ENCODE measurements at places on chromosomes 7 and 10. TPM values are rescaled to one million over a fixed set of nuclear protein-coding genes. Genes with fewer than 3 reads are reported as not detected.

HYCC1 gene
- 3.8 TPM for polyA plus RNA-seq

CNTNAP2 gene
- polyA plus RNA-seq: 0.19 TPM

EVX1 gene
- not detected for polyA plus RNA-seq

SLC13A4 gene
- not detected for polyA plus RNA-seq

LIPK gene
- polyA plus RNA-seq: not detected

NUP42 gene
- 19.1 TPM for polyA plus RNA-seq

FAM25G gene
- polyA plus RNA-seq: not detected

WDR11 gene
- 15.3 TPM for polyA plus RNA-seq

DNA sequence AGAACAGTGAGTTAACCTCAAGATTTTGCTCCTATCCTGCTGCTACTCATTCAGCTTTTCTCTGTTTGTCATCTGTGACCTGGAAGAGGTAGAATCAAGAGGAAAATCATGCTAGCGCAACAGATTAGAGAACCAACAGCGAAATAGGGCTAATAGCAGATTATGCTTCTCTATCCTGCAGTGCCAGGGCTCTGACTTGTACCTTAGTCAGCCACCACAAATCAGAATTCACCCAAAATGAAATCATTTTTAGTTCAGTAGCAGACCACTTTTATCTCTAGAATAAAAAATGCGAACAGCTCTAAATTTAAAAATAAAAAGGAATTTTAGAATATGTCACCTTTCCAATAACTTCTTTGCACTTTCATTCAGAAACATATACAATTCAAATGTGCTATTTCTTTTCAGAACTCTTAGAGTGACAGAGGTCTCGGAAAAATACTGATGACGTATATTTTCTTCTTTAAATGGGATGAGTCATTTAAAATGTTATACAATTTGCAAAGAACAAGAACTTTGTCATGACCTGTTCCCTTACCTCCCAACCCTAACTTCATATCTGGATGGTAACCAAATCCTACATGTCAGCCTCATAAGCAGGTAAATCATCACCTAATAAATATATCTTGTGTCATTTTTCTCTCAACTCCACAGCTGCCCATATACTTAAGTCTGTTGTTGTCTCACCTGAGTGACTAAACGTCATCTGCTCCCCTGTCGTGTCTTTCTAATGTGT lies 896.4 kb downstream of the PCDH15 start:
- H3K4me1 ChIP-seq: no peaks in the 10 kb centered on the region
- H3K27me3 ChIP-seq: no peaks in the 10 kb centered on the region
- no peak for DNase-seq
- H3K4me3 ChIP-seq: no peak overlapping the region

GRCh38 chr7:39967406-39968161 lies 17.5 kb downstream of the CDK13 start:
- no peak overlapping the region for H3K4me3 ChIP-seq
- H3K4me1 ChIP-seq: peaks cover 4% of the 10 kb centered on the region
- no peaks in the 10 kb centered on the region for H3K27me3 ChIP-seq
- DNase-seq: no peak
- H3K36me3 ChIP-seq: no peaks in the 10 kb centered on the region
- H3K27ac ChIP-seq: no peak overlapping the region

- no peaks in the 10 kb centered on the region for H3K36me3 ChIP-seq
- H3K27me3 ChIP-seq: no peaks in the 10 kb centered on the region
- no peak overlapping the region for H3K4me3 ChIP-seq
- no peak for DNase-seq
- H3K4me1 ChIP-seq: no peaks in the 10 kb centered on the region
Observed at GRCh38 chr10:62437696-62438095, 63.5 kb downstream of the ZNF365 start.

- no peak for DNase-seq
- H3K4me1 ChIP-seq: no peaks in the 10 kb centered on the region
- no peaks in the 10 kb centered on the region for H3K36me3 ChIP-seq
- no peak overlapping the region for H3K27ac ChIP-seq
- no peak overlapping the region for H3K4me3 ChIP-seq
Observed at GRCh38 chr10:44640429-44640828, 255.5 kb upstream of the CXCL12 start.

DNA sequence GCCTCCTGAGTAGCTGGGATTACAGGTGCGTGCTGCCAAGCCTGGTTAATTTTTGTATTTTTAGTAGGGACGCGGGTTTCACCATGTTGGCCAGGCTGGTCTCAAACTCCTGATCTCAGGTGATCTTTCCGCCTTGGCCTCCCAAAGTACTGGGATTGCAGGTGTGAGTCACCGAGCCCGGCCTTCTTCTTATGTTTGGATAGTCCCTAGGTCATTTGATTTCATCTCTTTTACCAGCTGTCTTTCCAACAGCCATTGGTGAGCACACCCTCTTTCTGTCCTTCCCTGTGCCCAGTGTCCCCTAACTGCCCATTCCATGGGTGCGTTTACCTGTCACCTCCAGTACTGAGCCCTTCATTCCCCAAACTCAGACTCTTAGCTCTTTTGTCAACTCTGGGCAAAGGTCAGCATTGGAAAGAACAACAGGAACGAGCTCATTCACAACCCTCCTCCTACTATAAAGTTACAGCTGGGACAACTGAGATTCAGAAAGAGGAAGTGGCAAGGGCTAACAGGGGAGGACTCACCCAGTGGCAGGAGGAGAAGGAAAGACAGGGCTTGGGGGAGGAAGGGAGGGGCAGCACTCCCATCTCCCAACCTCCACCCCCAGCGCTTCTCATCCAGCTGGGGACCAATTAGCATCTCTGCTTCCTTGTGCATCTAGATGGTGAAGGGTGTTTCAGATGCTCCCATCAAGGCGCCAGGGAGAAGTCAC lies 5.6 kb downstream of the SSC4D start:
- H3K4me1 ChIP-seq: no peaks in the 10 kb centered on the region
- DNase-seq: no peak
- H3K4me3 ChIP-seq: no peak overlapping the region
- no peaks in the 10 kb centered on the region for H3K36me3 ChIP-seq
- H3K27me3 ChIP-seq: no peaks in the 10 kb centered on the region

DNA sequence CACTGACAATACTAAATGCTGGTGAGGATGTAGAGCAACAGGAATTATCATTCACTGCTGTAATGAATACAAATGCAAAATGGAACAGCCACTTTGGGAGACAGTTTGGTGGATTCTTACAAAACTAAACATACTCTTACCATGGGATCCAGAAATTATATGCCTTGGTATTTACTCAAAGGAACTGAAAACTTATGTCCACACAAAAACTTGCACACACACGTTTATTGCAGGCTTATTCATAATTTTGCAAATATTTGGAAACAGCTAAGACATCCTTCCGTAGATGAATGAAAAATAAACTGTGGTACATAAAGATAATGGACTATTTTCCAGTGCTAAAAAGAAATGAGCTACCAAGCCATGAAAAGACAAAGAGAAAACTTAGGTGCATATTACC lies 69.6 kb downstream of the SEM1 start:
- no peak overlapping the region for H3K27ac ChIP-seq
- H3K4me3 ChIP-seq: no peak overlapping the region
- H3K27me3 ChIP-seq: no peaks in the 10 kb centered on the region
- no peaks in the 10 kb centered on the region for H3K36me3 ChIP-seq
- no peaks in the 10 kb centered on the region for H3K4me1 ChIP-seq

GRCh38 chr7:114416129-114416990 lies 1.7 kb downstream of the FOXP2 start:
- H3K36me3 ChIP-seq: no peaks in the 10 kb centered on the region
- peak overlapping the region; percentile 68 for H3K27ac ChIP-seq
- no peak overlapping the region for H3K4me3 ChIP-seq
- peaks cover 9% of the 10 kb centered on the region for H3K4me1 ChIP-seq
- no peak for DNase-seq

DNA sequence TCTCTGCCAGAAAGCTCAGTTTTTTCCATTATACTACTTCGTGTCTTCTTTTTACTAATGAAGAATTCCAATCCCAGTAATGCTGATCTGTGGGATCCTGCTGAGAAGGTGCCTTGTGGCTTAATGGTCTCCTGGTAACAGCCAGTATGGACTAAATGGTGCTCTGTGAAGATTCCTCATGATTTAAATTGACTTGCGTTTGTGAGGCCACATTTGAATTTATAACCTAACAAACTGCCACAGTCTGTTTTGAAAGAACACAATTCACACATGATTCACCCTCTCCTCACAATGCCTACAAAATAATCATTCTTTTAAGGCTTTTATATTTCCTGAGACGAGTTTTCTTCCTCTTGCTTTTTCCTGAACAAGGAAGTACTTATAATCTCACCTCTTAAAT lies 140.0 kb downstream of the MBL2 start:
- no peak for DNase-seq
- H3K27ac ChIP-seq: no peak overlapping the region
- H3K4me3 ChIP-seq: no peak overlapping the region
- no peaks in the 10 kb centered on the region for H3K4me1 ChIP-seq
- no peaks in the 10 kb centered on the region for H3K36me3 ChIP-seq
- no peaks in the 10 kb centered on the region for H3K27me3 ChIP-seq

GRCh38 chr7:128941946-128942526 lies 4.3 kb downstream of the IRF5 start:
- H3K36me3 ChIP-seq: no peaks in the 10 kb centered on the region
- H3K27me3 ChIP-seq: no peaks in the 10 kb centered on the region
- DNase-seq: no peak
- H3K27ac ChIP-seq: no peak overlapping the region
- H3K4me1 ChIP-seq: no peaks in the 10 kb centered on the region

DNA sequence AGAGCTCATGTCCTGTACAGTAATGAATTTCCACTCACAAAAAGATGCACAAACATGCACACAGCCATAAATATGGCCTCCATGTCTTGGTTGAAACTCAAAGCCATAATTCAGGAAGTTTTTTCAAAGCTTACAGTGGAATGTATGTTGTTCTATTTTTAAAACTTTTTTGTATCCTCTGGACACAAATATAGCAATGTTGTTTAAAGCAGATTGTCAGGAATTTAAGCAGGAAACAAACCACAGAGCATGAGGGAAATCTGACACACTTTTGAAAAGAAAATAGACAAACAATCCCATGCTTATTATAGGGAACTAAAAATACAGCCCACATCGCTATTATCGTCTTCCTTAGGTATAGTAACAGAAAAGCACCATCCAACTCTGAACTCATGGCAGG lies 21.5 kb downstream of the LRRN3 start:
- no peaks in the 10 kb centered on the region for H3K36me3 ChIP-seq
- no peak overlapping the region for H3K27ac ChIP-seq

DNA sequence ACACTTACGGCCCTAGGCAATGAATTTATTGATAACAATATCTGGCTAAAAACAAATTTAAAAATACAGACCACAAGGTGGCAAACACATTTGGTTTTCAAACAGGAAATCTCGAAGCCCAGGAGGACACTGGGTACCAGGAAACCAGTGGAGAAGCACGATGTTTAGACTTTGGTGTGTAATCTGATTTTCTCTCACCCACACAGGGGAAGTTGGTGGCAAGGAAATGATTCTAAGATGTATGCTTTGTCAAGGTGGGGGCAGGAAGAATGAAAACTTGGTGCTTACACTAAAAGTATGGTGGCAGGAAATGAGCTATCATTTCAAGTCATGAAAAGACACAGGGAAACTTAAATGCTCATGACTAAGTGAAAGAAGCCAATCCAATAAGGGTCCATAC lies 113.2 kb upstream of the ANKRD1 start:
- no peak for DNase-seq
- no peaks in the 10 kb centered on the region for H3K27me3 ChIP-seq
- no peaks in the 10 kb centered on the region for H3K36me3 ChIP-seq
- H3K27ac ChIP-seq: no peak overlapping the region
- H3K4me1 ChIP-seq: no peaks in the 10 kb centered on the region

GRCh38 chr10:67477868-67478267 lies 218.1 kb downstream of the CTNNA3 start:
- no peak overlapping the region for H3K27ac ChIP-seq
- H3K36me3 ChIP-seq: no peaks in the 10 kb centered on the region
- DNase-seq: no peak
- H3K4me1 ChIP-seq: no peaks in the 10 kb centered on the region

GRCh38 chr7:53246957-53247356 lies 211.5 kb downstream of the POM121L12 start:
- H3K27me3 ChIP-seq: no peaks in the 10 kb centered on the region
- no peaks in the 10 kb centered on the region for H3K36me3 ChIP-seq
- no peak overlapping the region for H3K4me3 ChIP-seq
- no peaks in the 10 kb centered on the region for H3K4me1 ChIP-seq
- no peak overlapping the region for H3K27ac ChIP-seq

DNA sequence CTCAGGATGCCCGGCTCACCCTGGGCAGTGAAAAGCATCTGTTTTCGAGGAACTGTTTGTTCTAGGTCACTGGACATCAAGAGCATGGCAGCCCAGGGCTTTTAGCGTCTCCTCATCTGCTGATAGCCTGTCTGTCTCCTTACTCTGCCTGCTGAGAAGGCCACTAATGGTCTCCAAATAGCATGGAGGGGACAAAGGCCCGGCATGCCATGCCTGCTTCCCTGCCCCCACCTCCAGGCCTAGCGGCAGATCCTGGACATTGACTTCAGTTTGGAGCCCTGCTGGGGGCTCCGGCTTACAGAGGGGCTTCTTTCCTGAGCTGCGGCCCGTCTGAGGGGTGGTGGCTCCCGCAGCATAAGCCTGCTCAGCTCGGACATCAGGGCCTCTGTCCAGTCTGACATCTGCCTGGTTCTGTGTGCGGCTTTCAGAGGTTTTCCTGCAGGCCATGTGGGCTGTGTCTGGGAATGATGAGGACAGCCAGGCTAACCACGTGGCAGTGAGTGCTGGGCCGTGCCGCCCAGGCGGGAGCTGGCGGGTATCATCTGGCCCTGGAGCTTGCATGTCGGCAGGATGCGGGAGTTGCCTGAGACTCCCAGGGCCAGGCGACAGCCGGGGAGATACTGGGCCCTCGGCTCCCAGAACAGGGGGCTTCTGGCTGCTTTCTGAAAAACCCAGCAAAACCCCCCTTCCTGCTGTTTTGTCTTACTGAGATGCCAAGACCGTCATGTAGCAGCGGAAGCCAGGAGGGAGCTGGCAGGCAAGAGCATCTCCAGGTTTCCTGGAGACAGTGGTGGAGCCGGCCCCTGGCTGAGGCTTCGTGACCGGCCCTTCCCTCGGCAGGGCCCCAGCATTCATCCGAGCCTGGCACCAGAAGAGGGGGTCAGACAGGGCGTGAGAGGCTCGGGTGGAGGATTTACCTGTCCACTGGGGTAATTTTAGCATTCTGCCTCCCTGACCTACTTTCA lies 9.2 kb downstream of the PFKFB3 start:
- no peak overlapping the region for H3K27ac ChIP-seq
- peak; percentile 60 for DNase-seq
- H3K4me1 ChIP-seq: no peaks in the 10 kb centered on the region
- no peak overlapping the region for H3K4me3 ChIP-seq
- no peaks in the 10 kb centered on the region for H3K27me3 ChIP-seq

GRCh38 chr7:3880228-3880987 lies 579.4 kb downstream of the SDK1 start:
- no peaks in the 10 kb centered on the region for H3K36me3 ChIP-seq
- no peaks in the 10 kb centered on the region for H3K27me3 ChIP-seq
- no peak for DNase-seq
- no peak overlapping the region for H3K27ac ChIP-seq

GRCh38 chr10:86968994-86969355 lies 693 bp downstream of the ADIRF start:
- H3K36me3 ChIP-seq: no peaks in the 10 kb centered on the region
- no peak overlapping the region for H3K27ac ChIP-seq
- H3K4me1 ChIP-seq: peaks cover 5% of the 10 kb centered on the region
- no peak for DNase-seq
- H3K27me3 ChIP-seq: no peaks in the 10 kb centered on the region

All from pancreas (tissue), 10 donors.